ENCODE measurements at places on chromosomes 16 and 17.
A peak's percentile ranks its signal among the peaks of the same experiment; 100 is the strongest.

- DNase-seq = no peak
Measured at GRCh38 chr17:32481193-32481592, 5.6 kb upstream of the CDK5R1 start.

GRCh38 chr16:12092544-12092921 lies 116.0 kb downstream of the SNX29 start:
- DNase-seq = no peak

- no peak for DNase-seq
Measured at GRCh38 chr16:78464833-78465232, 365.4 kb downstream of the WWOX start.

GRCh38 chr16:2238838-2239675 lies 2.8 kb downstream of the DNASE1L2 start:
- no peak for DNase-seq

DNA sequence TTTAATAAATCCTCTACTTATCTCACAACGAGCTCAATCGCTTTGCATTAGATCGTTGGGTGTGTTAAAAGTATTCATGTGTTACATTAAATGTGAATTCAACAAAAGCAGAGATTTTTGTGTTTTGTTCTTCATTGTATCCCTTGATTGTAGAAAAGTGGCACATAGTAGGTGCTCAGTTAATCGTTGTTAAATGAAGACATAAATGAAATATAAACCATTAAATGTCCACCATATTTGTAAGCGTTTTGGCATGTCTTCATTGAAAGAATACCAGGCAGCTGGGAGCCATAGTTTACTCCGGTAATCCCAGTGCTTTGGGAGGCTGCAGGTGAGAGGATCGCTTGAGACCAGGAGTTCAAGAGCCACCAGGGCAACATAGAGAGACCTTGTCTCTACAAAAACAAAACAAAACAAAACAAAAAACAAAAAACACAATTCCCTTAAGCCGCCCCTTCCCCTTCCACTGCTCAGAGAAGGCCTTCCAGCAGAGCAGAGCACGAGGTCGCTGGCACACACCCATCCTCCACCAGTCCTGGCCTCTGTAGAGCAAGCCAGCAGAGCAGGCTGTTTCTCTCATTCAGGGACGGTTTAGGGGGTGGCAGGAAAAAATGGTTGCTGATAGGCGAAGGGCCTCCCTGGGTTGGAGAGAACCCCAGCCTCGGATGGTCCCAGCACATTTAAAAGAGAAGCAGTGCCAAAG lies 673 bp upstream of the CHD9 start:
- DNase-seq = peak; percentile 75

DNA sequence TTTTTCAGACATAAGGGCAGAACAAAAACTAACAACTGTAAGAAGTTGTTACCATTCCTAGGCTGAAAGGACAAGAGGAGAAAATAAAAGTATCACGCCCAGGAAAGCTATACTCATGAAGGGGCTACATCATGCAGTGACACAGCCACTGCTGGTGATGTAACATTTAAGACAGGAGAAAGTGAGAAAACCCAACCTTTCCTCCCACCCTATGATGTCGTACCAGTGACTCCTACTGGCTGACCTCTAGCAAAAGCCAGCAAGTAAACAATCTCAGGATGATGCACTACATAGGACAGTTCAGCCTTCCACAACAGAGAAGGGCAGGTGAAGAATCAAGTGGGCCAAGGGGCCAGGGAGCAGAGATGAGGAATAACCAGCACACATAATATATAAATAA lies 14.0 kb upstream of the OR1E2 start:
- peak; percentile 2 for DNase-seq

GRCh38 chr16:19659554-19659953 lies 58.5 kb downstream of the KNOP1 start:
- no peak for DNase-seq

DNA sequence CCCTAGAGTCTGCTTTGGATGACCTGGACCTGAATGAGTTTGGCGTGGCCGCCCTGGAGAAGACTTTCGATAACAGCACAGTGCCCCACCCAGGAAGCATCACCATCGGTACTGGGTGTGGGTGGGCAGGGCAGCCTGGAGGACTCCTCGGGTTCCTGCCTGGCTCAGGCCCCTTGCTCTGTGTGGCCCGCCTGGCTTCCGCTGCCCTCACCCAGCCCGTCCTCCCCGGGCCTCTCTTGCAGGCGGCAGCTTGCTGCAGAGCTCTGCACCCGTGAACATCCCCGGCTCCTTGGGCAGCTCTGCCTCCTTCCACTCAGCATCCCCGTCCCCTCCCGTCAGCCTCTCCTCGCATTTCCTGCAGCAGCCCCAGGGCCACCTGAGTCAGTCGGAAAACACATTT lies 24.5 kb downstream of the UNC13D start:
- DNase-seq = no peak

DNA sequence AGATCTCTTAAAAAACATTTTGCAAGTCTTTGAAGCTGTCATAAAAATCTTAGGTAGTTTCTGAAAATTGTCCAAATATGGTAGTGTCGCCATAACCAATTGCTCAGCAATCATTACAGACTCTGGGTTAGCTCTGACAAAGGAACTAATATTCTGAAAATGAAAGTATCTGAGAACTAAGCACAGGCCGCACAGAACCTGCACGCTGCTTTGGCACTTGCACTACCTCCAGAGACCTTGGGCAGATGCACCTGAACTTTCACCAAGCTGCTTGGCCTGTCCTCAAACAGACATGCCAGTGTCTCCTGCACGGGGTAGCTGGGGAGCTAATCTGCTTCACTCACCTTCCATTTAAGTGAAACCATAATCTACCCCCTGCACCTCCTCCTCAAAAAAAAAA lies 317.0 kb downstream of the MAF start:
- DNase-seq = no peak

- no peak for DNase-seq
Measured at GRCh38 chr16:83603723-83604570, 203.8 kb upstream of the HSBP1 start.

DNA sequence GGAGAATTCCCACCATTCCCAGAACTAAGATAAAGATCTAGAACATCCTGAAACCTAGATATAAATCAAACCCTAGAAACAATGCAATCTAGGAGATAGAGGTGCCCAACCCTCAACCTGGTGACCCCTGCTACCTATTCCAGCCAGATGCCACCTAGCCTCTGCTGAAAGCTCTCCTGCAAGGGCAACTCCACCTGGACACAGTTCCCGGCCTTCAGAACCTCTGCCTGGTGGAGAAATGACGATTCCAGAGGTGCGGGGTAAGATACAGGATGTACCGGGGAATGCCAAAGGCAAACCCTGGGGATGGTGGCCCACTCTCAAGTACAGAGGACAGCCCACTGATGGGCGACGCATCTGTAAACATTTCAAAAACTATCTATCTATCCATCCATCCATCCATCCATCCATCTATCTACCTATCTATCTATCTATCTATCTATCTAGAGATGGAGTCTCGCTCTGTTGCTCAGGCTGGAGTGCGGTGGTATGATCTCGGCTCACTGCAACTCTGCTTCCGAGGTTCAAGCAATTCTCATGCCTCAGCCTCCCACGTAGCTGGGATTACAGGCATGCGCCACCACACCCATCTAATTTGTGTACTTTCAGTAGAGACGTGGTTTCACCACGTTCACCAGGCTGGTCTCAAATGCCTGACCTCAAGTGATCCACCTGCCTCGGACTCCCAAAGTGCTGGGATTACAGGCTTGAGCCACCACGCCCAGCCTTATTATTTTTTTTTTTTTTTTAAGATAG lies 19.0 kb downstream of the MEAK7 start:
- DNase-seq = no peak

DNA sequence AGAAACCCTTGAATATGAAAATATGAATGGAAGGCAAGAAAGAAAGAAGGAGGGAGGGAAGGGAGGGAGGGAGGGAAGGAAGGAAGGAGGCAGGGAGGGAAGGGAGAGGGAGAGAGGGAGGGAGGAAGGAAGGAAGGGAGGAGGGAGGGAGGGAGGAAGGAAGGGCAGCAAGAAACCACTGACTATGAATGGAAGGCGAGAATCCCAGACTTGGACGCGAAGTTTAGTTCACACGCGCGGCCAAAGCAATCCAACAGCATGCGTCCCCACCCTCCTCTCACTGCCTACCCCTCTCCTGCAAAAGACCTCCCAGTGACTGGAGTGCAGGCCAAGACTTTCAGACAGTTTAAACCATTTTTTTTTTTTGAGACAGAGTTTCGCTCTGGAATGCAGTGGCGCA lies 7.9 kb upstream of the SMARCD2 start:
- DNase-seq = no peak

DNA sequence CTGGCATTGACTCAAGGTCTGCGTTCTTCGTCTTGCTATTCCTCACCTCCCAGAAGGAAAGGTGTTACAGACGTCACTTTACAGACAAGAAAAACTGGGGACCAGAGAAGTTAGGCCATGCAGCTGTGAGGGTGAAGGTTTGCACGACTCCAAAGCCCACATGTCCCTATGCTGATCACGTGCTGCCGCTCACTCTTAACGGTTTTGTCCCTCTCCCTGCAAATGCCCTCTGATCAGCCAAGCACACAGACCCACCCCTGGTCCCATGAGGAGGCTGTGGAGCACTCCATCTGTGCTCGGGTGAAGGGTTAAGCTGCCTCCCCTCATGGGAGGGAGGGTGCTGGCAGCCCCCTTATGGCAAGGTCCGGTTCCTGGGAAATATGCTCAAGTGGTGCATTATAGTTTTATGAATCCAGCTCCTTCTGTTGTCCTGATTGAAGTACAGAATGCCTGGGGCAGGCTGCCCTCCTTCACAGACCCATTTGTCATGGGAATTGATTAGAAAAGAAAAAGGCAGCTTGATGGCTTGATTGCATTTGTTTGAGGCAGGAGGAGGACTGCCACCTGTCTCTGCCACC lies 18.8 kb downstream of the CCDC182 start:
- DNase-seq = no peak

GRCh38 chr17:43940630-43941029 lies 1.6 kb downstream of the PPY start:
- DNase-seq = peak; percentile 46

DNA sequence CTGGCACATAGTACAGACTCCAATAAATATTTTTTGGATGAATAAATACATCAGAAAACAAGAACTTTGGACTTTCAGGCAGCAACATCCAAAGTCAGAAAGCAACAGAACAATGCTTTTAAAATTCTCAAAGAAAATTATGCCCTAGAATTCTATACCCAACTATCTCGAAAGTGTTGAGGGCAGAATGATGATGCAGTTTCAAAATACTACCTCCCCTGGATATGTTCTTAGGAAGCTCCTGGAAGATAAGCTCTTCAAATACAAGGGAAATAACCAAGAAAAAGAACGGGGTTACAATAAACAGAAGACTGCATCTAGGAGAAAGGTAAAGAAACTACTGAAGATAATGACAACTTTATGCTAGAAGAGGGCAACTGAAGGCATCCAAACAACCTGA lies 11.0 kb downstream of the SIAH1 start:
- DNase-seq = no peak

DNA sequence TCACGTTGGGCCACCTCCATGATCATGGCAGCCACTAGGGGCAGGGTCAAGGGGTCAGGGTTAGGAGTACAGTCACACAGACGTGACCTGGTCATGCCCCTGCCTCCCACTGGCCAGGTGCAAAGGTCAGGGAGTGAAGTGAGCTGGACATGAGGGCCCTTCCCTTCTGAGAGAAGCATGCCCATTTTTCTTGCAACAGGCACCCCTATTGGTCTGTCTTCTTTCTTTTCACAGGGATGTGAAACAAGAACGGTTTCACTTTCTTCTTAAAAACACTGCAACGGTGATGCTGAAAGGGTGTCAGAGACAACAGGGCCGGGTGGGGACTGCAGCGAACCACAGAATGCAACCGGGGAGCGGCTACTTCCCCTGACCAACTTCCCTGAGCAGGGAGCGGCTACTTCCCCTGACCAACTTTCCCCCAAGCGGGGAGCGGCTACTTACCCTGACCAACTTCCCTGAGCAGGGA lies 52.1 kb upstream of the DOC2B start:
- DNase-seq = no peak

GRCh38 chr17:22692066-22692805 lies 999.9 kb downstream of the KCNJ18 start:
- no peak for DNase-seq

DNA sequence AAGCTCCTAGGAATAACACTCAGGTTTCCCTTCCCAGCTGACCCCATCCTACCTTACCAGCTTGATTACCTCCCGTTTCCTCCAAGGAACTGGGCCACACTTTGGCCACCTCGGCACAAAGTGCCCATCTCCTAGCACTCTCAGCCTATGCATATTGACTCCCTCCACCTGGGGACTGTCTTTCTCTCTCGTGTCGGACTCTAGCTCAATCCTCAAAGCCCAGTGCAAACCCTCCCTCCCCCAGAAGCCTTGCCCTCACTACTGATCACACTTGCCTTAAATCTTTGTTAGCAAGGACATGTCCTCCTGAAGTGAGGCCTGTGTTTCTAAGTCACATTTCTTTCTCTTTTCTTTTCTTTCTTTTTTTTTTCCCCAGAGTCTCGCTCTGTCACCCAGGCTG lies 2.6 kb upstream of the RAB26 start:
- DNase-seq = no peak

DNA sequence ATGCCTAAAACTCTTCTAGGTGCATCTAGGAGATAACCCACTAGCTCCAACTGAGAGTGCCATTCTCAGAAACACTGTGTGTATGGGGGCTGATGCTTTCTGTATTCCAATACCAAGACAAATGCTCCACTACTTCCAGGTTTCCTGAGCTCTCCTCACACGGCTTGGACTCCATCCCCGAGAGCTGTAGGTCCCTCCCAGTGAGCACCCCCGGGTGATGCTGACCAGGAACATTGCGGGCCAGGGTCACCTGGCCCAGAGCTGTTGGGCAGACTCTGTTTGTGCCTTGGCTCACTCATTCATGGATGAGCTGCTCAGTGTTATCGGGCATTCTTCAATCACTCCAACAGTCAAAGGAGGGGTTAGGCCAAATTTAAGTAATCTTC lies 7.0 kb downstream of the CUEDC1 start:
- DNase-seq = no peak

DNA sequence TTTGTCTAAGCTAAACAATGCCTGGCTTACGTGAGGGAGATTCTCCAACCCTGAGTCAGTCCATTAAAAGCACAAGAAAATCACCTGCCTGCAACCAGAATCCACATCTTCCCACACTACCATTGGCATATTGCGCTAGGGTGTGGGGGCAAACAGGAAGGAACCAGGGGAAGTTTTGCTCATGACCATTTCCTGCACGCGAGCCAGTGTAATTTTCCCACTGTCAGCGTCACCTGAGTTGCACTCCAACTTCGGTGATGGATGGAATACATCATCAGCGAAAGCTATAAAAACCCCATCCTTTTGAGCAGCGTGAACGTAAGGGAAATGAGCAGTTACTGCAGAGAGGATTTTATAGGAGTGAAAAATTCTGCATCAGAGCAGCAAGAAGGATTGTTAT lies 167.9 kb upstream of the NOL11 start:
- no peak for DNase-seq

GRCh38 chr16:89140401-89140800 lies 31.1 kb upstream of the CDH15 start:
- DNase-seq = no peak

- DNase-seq = no peak
Measured at GRCh38 chr17:41098481-41098880, 539 bp upstream of the KRTAP4-8 start.

GRCh38 chr17:19796457-19796856 lies 48.4 kb upstream of the ALDH3A1 start:
- DNase-seq = no peak

- DNase-seq = peak; percentile 77
Measured at GRCh38 chr17:40317345-40317873, 8.4 kb downstream of the RARA start.
